Epithelial cell of prostate (primary cell): ENCODE measurements at places on chromosomes 12 and 14.

DNA sequence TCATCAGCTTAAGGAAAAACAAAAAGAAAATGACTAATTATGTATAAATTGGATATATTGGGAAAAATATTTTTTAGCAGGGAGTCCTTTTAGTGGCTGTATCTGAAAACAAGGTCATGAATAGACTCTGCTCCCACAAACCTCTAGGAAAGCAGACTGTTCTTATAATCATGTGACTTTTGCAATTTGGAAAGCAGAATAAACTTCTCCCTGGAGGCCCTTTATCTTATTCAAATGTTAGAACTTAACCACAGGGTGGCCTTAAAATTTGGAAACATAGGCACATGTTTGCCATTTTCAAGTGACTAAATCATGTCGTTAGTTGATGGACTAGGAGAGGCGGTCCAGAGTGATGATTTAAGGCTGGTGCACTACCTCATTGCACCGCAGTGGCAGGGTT lies 196.6 kb upstream of the KRR1 start:
- no peak for DNase-seq

DNA sequence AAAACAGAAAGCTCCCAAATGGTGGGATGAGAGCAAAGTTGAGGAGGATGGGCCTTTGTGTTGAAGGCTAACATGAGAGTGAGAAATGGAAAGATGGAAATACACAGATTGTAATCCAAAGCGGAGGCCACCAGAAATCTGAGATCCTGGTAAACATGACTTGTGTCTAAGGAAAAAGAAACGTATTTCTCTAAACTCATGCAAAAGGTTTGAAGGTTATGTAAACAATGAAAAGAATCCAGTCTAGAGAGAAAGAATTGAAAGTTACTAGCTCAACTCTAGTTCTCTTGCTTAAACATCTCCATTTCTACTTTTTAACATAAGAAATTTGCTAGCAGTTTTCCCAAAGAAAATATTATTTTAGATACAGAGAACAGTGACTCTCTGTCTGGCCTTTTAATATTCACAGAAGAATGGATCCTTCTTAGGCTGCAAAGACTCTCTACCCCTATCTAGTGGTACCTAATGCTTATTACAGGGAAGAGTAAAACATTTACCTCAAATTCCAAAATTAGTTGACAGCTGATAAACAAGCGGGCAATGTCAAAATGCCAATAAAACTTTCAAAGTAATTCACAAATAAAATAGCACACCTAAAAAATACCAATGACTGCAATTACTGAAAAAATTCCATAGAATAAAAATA lies 75.8 kb upstream of the SOX5 start:
- no peak for DNase-seq

DNA sequence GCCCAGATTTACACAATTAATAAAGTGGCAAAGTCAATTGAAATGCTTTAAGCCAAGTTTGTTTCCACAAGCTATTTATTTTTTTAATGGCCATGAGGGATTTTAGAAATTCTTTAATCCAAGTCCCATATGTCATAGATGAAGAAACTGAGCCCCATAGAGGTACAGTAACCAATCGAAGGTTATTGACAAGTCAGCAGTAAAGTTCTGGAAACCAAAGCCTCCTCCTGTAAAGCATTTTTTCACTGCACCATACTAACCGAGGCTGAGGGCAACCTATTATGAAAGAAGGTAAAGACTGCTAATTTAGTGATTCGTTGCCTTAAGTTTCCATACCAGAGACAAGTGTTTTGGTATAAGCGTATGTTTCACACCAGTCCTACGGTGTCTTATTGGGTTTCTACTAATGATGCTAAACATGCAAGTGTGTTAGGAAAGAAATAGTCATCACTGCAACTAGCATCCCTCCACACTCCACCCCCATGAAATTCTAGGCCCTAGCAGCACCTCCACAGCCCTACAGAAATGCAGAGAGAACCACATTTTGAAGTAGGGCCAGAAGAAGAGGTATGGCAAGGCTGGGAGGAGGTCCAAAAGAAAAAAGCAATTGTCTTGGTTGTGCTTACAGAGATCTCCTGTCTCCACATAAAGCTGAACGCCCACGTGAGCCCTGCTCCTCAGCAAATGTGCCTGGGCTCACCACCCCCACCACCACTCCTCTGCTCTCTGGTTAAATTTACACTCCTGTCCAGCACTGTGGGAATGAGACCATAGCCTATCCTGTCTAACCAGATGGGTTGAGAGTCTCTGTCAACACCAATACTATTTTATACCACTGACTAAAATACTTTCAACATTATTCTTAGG lies 271.1 kb upstream of the G2E3 start:
- no peak for DNase-seq

GRCh38 chr14:92441751-92442504 lies 71.7 kb upstream of the RIN3 start:
- no peak for DNase-seq

DNA sequence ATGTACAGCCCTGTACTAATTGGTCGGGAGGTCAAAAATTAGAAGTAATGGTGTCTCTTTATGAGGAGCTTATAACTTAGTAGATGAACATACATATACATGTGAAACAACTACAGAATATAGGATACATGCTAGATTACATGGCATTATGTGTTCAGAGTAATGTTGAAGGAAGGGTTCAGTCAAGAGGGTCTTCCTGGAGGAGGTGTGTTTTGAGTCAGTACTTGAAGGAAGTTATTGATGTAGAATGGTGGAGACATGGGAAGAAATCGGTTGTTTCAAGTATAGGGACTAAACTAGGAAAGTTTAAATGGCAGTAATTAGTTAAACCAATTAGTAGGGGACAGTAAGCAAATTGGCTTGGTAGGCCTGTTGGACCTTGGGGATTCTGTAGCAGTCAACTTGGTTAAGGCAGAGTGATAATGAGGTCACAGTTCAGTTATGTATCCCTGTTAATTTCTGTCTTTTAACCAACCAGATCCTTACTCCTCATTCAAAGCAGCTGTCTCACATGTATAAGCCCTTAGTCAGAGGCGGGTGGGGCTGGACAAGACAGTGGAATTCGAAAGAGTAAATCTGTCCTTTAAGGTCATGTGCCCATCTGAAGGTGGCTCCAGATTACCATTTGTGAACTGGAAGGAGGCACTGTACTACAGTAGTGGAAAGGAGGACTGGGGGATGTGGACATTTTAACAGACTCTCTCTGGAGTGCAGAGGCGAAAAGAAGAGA lies 3.5 kb upstream of the ANKRD52 start:
- DNase-seq, result peak; percentile 39

DNA sequence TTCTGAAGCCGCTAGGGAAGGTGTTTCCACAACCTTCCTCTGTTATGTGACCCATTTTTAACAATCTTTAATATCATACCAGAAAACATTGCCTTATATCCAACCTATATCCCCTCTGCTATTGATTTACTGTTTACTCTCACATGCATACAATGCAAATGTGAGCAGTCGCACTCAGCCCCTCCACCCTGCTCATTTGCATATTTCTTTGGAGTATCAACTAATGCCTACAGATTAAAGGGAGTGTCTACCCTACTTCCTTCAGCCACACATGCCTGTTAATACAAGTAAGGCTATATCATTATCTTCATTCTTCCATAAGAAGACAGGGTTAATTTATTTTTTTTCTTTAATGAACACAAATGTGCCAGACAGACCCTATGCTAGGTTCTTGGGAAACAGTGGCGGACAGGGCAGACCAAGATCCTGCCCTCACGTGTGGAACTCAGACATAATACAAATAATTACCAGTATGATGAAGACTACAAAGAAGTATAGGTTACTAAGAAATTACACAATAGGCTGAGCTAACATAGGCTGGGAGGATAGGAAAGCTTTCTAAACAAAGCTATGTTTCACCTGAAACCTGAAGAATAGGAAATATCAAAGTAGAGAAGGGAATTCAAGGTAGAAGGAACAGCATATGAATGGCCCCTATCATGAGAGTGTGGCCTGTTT lies 107.3 kb upstream of the MDM1 start:
- no peak for DNase-seq

DNA sequence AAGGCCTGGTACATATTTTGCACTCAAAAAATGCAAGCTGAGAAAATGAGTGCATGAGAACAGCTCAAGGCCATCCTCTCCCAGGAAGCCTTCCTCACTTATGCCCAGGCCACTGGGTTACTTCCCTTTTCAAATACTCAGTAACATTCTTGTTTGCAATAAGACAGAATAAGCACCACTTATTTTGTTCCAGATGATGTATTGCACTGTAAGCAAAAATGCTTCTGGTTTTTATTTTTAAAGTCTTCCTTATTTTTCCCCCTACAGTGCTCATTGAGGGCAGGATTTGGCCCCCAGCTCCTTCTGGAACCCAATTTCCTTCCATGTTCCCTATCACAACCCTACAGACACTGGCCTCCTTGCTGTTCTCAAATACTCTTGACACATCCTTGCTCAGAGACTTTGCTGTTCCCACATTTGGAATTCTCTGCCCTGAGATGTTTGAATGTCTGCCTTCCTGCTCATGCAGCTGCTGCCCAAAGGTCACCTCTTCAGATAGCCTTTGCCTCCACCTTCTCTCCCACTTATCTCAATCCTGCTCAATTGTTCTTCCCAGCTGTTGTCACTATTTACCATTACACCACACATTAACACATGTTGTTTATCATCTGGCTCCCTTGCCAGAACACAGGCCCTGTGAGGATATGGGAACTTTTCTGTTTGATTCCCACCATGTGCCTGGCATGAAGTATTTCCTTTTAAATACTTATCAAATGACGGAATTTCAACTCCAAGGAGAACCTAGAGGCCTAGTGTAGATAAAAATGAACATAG lies 49.9 kb downstream of the IFNG start:
- no peak for DNase-seq

- DNase-seq, result no peak
Observed at GRCh38 chr12:67649261-67649569, 670 bp downstream of the DYRK2 start.

- DNase-seq, result no peak
Observed at GRCh38 chr12:109632342-109632741, 58.7 kb downstream of the MVK start.

DNA sequence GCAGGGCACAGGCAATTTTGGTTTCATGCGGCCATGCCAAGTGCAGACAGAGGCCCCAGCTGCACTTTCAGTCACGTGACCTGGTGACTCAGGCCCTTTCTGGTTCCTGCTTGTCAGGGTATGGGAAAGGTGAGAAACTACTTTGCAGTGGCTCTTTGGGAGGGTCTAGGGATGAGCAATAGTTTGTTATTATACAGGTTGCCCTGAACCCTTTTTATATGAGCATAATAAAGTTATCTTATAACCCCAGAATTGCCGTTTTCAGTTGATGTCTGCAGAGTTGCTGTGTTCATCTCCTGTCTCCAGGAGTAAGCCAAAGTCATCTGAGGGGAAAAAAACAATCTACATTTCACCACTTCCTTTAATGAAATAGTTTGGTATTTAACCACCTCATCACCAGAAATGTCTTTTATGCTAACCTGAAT lies 30.9 kb upstream of the EMP1 start:
- peak; percentile 99 for DNase-seq

- DNase-seq, result no peak
Observed at GRCh38 chr12:105399428-105400081, 69.1 kb downstream of the C12orf75 start.

DNA sequence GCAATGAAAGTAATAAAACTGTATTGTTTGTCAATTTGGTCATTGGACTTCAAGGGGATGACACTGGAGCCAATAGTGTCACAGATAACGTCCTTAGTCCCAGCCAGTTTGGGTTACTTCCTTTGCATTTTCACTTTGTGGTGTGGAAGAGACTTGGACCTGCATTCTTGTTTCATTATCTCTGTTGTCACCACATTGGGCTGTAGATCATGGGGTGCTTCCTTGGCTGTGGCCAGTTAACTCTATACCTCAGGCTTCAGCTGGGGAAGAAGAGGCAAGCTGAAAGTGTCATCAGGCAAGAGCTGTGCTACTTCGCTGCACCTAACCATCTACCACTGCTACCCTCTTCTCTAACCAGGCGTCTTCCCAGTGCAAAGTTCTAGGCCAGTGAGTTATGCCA lies 15.1 kb upstream of the CISTR start:
- no peak for DNase-seq

DNA sequence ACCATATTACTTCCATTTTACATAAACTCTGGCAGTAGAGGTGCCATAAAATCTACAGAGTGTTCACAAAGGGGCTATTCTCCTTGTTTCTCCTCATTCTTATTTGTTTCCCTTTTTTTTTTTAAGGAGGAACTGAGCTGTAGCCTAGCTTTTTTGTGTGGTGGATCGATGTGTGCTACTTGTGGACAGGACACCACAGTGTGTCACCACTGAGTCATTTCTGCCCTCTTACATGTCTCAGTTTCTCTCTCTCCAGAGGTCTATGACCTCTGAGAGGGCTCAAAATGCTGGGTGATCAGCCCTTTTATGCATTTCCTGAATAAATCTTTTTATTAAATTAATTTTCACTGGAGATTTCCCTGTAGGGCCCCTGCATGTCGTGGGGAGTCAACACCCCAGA lies 370.2 kb downstream of the ADGRD1 start:
- DNase-seq, result no peak

DNA sequence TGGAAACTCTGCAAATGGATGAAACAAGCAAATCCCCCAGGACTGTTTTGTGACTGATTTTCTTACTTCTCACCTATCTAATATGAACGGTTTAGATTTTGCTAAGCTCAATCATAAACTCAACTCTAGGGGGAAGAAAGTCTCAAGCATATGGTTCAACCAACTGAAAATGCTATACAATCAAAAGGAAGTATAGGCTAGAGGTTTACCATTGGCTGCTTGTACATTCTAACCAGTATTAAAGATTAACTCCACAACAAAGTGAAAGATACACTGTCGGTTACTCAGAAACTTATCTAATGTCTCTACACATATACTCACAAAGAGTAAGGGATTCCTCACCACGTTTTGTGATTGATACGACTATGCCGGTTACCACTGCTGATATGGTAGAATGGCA lies 281.8 kb upstream of the SOX5 start:
- no peak for DNase-seq

DNA sequence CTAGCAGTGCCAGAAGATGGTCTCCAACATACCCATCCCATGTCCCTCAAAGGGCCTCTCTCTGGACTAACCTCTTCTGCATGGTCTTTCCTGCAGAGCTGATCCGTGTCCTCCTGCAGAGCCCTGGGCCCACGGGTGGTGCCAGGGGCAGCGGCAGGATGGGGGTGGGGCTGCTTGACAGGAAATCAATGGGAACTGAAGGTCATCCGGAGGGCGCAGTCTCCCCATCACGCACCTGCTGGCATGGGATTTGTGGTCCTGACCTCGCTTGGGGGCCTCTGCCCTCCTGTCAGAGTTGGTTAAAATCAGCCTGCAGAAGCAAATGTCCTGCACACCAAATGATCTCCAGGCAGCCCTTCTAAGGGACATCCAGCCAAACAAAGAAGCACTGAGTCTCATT lies 110.2 kb downstream of the DPF3 start:
- DNase-seq, result no peak
